ENCODE measurements at places on chromosomes 1 and 21.

GRCh38 chr1:56575865-56576264 lies 3.5 kb downstream of the PLPP3 start:
- DNase-seq = no peak
- peaks cover 31% of the 10 kb centered on the region for H3K4me1 ChIP-seq
- no peaks in the 10 kb centered on the region for H3K36me3 ChIP-seq
- no peak overlapping the region for H3K27ac ChIP-seq
- no peak overlapping the region for H3K4me3 ChIP-seq

- no peaks in the 10 kb centered on the region for H3K4me1 ChIP-seq
- no peak overlapping the region for H3K4me3 ChIP-seq
- no peaks in the 10 kb centered on the region for H3K27me3 ChIP-seq
- H3K27ac ChIP-seq = no peak overlapping the region
- H3K36me3 ChIP-seq = no peaks in the 10 kb centered on the region
These were observed 89.4 kb downstream of the DTL start for GRCh38 chr1:212124690-212125582.

DNA sequence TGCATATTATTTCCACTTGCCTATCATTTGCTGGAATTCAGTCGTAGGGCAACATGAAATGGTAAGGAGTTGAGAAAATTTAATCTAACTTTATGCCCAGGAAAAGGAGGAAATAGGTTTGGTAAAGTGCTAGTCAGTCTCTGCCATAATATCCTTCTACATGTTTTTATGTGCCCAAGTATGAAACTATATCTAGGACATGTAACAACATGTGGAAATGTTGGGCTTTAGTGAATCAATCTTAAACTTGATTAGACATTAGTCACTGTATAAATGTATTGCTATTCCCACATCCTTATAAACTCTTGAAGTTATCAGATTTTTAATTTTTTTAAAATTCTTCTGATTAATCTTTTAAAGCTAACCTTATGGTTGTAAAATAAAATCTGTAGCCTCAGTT lies 204.7 kb upstream of the ZRANB2 start:
- DNase-seq = no peak
- no peak overlapping the region for H3K27ac ChIP-seq
- H3K4me1 ChIP-seq = no peaks in the 10 kb centered on the region
- H3K4me3 ChIP-seq = no peak overlapping the region

GRCh38 chr1:26993237-26994019 lies at the start of gene TRNP1:
TRNP1 (plus strand) TSS chr1:26993692; CDS start chr1:26993787, 95 bp downstream.
- H3K4me3 ChIP-seq = peak within 1 kb of the TSS; percentile 79
- H3K4me1 ChIP-seq = peaks cover 15% of the 10 kb centered on the region
- no peaks in the 10 kb centered on the region for H3K36me3 ChIP-seq
- peak; percentile 67 for DNase-seq

DNA sequence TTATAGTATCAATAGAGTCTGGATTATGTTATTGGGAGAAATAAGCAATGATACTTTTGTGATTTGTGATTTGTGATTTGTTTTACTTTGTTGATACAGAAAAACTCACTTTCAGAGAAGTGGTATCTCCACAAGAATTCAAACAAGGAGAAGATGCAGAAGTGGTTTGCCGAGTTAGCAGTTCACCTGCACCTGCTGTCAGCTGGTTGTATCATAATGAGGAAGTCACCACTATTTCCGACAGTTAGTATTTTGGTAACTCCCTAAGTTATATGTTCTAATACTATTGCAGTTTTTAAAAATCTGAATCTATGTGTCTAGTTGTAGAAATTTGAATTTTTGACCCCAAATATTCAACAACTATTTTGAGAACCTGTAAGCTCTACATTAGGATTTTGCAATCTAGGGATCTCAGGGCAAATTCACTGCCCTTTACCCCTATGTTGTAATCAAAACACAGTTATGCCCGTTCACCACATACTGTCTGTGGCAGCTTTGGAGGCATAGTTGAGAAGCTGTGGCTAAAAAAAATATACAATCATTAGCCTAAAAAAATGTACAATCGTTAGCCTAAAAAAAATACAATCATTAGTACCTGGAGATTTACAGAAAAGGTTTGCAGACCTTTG lies 288.1 kb downstream of the NCAM2 start:
- no peak overlapping the region for H3K4me3 ChIP-seq
- DNase-seq = no peak
- H3K4me1 ChIP-seq = no peaks in the 10 kb centered on the region
- no peaks in the 10 kb centered on the region for H3K36me3 ChIP-seq
- no peak overlapping the region for H3K27ac ChIP-seq

- no peak overlapping the region for H3K4me3 ChIP-seq
- no peaks in the 10 kb centered on the region for H3K4me1 ChIP-seq
- no peaks in the 10 kb centered on the region for H3K36me3 ChIP-seq
- no peaks in the 10 kb centered on the region for H3K27me3 ChIP-seq
- H3K27ac ChIP-seq = no peak overlapping the region
These were observed 467.5 kb upstream of the CXADR start for GRCh38 chr21:17045214-17045853.

DNA sequence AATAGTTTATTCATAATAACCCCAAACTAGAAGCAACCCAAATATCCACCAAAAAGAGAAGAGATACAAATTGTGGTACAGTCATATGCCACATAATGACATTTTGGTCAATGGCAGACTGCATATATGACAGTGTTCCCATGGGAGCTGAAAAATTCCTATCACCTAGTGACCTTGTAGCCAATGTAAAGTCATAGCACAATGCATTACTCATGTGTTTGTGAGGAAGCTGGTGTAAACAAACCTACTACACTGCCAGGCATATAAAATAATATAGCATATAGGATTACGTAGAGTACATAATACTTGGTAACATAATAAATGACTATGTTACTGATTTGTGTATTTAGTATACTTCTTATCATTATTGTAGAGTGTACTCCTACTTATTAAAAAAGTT lies 29.5 kb upstream of the SLFNL1 start:
- H3K4me3 ChIP-seq = no peak overlapping the region
- peaks cover 34% of the 10 kb centered on the region for H3K36me3 ChIP-seq
- no peaks in the 10 kb centered on the region for H3K27me3 ChIP-seq

DNA sequence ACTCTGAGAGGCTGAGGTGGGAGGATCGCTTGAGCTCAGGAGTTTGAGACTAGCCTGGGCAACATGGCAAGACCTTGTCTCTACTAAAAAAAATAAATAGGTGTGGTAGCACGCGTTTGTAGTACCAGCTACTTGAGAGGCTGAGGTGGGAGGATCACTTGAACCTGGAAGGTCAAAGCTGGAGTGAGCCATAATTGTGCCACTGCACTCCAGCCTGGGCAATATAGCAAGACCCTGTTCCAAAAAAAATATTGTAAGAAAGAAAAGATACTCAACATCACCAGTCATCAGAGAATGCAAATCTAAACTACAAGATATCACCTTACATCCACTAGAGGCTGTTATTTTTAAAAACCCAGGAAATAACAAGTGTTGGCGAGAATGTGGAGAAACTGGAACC lies 32.5 kb downstream of the ZNF644 start:
- no peaks in the 10 kb centered on the region for H3K27me3 ChIP-seq
- H3K4me3 ChIP-seq = no peak overlapping the region
- peaks cover 34% of the 10 kb centered on the region for H3K36me3 ChIP-seq

DNA sequence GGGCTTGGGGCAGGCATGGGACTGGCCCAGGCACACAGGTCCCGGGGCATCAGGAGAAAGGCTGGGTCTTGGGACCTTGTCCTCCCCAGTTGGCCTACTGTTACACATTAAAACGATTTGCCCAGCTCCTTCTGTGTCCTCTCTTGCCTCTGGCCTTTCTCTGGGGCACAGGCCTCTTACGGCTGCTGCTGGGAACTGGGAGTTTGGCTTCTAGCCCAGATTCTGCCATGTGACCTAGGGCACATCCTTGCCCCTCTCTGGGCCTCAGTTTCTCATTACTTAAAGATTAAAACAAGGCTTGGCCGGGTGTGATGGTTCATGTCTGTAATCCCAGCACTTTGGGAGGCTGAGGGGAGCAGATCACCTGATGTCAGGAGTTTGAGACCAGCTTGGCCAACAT lies 14.0 kb downstream of the KDF1 start:
- DNase-seq = no peak
- H3K4me3 ChIP-seq = no peak overlapping the region
- peaks cover 24% of the 10 kb centered on the region for H3K36me3 ChIP-seq
- H3K27me3 ChIP-seq = no peaks in the 10 kb centered on the region
- peaks cover 4% of the 10 kb centered on the region for H3K4me1 ChIP-seq
- H3K27ac ChIP-seq = no peak overlapping the region

- H3K4me1 ChIP-seq = peaks cover 57% of the 10 kb centered on the region
- peak overlapping the region; percentile 71 for H3K4me3 ChIP-seq
- no peak for DNase-seq
These were observed 5.2 kb downstream of the SLAMF1 start for GRCh38 chr1:160641323-160642280.

GRCh38 chr1:171486048-171486519 lies 754 bp downstream of the PRRC2C start:
- H3K27me3 ChIP-seq = no peaks in the 10 kb centered on the region
- H3K36me3 ChIP-seq = peaks cover 9% of the 10 kb centered on the region
- peaks cover 36% of the 10 kb centered on the region for H3K4me1 ChIP-seq
- H3K27ac ChIP-seq = peak overlapping the region; percentile 100

DNA sequence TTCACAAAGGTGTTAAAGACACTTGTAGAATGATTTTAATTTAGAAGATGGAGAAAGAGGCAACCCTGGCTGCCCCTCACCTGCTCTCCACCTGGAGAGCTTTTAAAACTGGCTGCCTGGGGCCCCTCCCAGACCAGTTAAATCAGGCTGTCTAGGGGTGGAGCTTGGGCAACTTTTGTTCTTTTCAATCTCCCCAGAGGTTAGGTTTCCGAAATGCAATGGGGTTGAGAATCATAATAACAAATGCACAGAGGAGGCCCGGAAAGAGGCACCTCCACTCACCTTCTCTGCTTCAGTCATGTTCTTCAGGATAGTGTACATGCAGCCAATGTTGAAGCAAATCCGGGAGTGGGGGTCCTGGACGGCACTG lies 400 bp downstream of the NCF2 start:
- DNase-seq = no peak
- H3K27ac ChIP-seq = peak overlapping the region; percentile 91
- peak overlapping the region; percentile 80 for H3K4me3 ChIP-seq

GRCh38 chr1:210198840-210199239 lies 33.8 kb upstream of the SERTAD4 start:
- DNase-seq = no peak
- no peaks in the 10 kb centered on the region for H3K36me3 ChIP-seq
- H3K27ac ChIP-seq = no peak overlapping the region
- H3K4me3 ChIP-seq = no peak overlapping the region

GRCh38 chr1:94105957-94106529 lies 14.9 kb downstream of the ABCA4 start:
- no peak overlapping the region for H3K4me3 ChIP-seq
- H3K36me3 ChIP-seq = no peaks in the 10 kb centered on the region
- no peak overlapping the region for H3K27ac ChIP-seq
- peaks cover 24% of the 10 kb centered on the region for H3K27me3 ChIP-seq
- no peaks in the 10 kb centered on the region for H3K4me1 ChIP-seq

DNA sequence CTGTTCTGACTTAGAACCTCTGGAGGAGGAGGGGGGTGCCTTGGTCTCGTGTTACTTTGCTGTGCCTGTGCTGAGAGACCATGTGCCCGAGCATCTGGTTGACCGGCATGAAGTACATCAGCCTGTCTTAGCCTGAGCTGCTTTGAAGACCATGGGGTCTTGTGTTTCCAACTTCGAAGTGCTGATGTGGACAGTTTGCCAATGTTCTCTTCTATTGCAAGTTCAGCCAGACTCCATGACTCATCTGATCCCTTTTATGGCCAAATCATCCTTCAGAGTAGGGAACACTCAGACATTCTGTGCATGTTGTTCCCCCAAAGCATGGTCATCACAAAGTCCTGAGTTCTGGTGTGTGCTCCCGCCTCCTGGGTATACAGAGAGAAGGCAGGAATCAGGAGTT lies 6.0 kb upstream of the PLA2G2C start:
- no peak for DNase-seq
- peaks cover 4% of the 10 kb centered on the region for H3K4me1 ChIP-seq
- peaks cover 24% of the 10 kb centered on the region for H3K27me3 ChIP-seq
- H3K36me3 ChIP-seq = no peaks in the 10 kb centered on the region

DNA sequence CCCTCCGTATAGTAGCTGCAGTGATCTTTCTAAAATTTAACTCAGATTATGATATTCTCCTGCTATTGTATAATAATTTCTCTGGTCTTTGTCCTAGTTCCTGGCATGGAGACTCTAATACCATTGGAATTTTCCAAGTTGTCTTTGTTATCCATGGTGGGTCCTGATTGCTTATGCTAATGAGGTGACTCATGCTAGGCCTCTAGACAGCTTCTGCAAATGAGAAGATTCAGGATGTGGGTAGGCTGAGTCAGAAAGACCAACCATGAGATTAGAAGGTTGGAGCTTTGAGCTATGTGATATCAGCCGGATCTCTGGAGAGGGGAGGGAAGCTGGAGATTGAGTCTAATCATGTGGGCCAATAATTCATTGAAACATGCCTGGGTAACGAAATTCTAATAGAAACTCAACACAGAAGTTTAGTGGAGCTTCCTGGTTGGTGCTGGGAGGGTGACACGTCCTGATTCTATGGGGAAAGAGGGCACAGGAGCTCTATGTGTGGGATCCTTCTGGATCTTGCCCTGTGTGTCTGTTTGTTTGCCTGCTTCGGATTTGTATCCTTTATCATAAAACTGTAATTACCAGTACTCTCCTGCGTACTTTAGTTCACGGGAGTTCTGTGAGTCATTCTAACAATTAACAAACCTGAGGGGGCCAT lies 73.2 kb upstream of the CNIH3 start:
- no peak for DNase-seq
- H3K4me3 ChIP-seq = no peak overlapping the region
- no peaks in the 10 kb centered on the region for H3K4me1 ChIP-seq
- H3K27me3 ChIP-seq = peaks cover 9% of the 10 kb centered on the region

DNA sequence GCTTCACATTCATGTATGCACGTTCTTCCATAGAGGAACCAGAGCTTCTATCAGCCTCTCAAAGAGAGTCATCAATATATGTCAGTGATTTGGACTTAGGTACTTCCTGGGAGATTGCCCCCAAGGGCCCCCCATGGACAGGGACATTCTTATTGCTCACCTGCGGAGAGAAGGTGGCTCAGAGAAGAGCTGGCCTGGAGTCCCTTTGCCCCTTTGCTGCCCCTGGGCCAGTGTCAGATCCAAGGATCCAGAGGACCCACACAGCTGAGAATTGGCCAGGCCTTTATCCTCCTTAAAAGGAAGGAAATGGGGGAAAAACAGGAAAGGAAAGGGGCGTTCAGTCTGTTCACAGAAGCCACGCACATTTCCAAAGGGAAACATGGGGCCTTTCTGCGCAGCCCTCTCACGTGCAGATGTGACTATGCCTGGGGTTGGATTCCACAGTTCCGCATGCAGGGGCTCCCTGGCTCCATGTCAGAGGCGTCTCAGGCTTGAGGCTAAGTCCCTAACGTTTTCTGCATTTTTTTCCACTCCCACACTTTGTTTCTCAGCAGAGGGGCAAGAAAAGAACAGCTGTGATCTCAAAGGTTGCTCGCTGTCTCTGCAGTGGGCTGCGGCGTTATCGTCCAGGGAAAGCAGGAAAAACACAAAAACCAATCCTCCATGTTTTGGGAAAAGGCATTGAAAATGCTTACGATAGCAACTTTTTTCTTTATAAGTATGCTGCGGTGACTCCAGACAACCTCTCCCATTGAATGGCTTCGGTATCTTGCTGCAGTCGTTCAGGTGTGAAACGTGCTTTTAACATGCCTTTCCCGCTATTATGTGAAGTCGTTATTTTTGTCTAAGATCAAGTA lies 5.9 kb downstream of the C1orf226 start:
- no peak for DNase-seq
- no peaks in the 10 kb centered on the region for H3K36me3 ChIP-seq
- H3K27ac ChIP-seq = no peak overlapping the region
- peaks cover 18% of the 10 kb centered on the region for H3K27me3 ChIP-seq
- H3K4me3 ChIP-seq = no peak overlapping the region

GRCh38 chr1:14282707-14283106 lies 315.8 kb upstream of the KAZN start:
- no peaks in the 10 kb centered on the region for H3K4me1 ChIP-seq
- H3K27me3 ChIP-seq = peaks cover 1% of the 10 kb centered on the region
- no peak overlapping the region for H3K27ac ChIP-seq
- no peak overlapping the region for H3K4me3 ChIP-seq
- no peaks in the 10 kb centered on the region for H3K36me3 ChIP-seq

Data from memory B cell (primary cell).